ENCODE measurements at places on chromosomes 2 and 18. TPM values are rescaled to one million over a fixed set of nuclear protein-coding genes. Genes with fewer than 3 reads are reported as not detected.

BMPR2 gene
- 47.5 TPM for total RNA-seq

PHLPP1 gene
- 5.8 TPM for total RNA-seq

HNMT gene
- 69.4 TPM for total RNA-seq

CRYBA2 gene
- total RNA-seq, result not detected

DYNAP gene
- total RNA-seq, result not detected

NPAS2 gene
- total RNA-seq, result 27.7 TPM

ASB18 gene
- total RNA-seq, result not detected

B3GNT7 gene
- 1.1 TPM for total RNA-seq

POTEI gene
- not detected for total RNA-seq

All from smooth muscle cell of the pulmonary artery (primary cell).